ENCODE measurements at places on chromosomes 2 and 18.

- DNase-seq: peak; percentile 42
Observed at GRCh38 chr2:134217924-134218323, 35.9 kb upstream of the MGAT5 start.

- DNase-seq: no peak
Observed at GRCh38 chr2:119723784-119724467, 35.8 kb upstream of the PTPN4 start.

DNA sequence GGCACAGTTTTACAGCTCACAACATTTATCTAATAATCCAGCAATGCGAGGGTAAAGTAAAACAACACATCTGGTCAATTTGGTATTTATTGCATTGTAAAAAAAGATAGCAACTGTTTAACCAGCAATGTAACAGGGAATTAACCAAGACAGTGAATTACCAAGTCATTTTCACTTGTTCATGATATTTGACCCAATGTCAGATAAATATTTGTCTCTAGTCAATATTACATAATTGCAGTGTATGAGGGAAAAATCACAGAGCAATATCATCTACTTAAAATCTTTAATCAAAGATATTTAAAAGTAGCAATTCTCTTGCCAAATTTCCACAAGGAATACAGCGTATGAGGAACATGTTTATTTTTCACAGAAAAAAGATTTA lies 1265.1 kb upstream of the CHAC2 start:
- no peak for DNase-seq

DNA sequence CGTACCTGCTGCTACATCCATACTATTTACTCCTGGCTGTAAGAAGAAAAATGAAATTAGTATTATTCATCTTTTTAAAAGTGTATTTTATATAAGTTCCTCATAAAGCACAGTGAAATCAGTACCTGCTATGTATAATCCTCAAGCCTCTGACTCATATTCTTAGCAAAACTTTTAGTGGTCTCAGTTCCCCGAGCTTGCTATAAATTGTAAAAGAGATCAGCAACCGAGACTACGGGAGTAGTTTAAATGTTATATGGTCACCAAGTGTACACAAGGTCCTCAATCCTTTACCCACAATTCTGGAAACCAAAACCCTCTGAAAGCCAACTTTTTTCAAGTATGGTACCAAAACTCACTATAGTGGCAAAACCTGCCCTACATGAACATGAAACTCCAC lies 24.2 kb downstream of the PRPF40A start:
- DNase-seq: no peak

DNA sequence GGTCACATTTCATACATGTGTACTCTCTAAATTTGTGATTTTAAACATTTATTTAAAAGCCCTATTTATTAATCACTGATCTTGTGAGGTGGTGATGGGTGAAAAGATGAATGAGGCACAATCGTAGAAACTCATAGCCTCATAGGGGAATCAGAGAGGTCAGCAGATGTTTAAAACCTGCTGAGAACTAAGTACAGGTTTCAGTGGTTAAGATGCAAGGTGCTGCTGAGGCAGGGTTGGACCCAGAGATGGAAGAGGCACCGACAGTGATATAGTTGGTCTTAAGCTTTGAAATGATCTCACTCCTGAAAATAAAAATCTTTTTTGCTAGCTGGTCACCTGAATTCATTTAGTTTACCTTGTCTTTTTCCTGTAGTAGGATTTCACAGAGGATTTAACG lies 49.6 kb downstream of the LINC00305 start:
- no peak for DNase-seq

- DNase-seq: no peak
Observed at GRCh38 chr18:48348739-48349138, 60.4 kb downstream of the ZBTB7C start.

Data from activated CD4-positive, alpha-beta T cell treated with anti-CD3 and anti-CD28 coated beads for 4 hours (primary cell).